ENCODE measurements at places on chromosomes 2 and 18. TPM values are rescaled to one million over a fixed set of nuclear protein-coding genes. Genes with fewer than 3 reads are reported as not detected.
A peak's percentile ranks its signal among the peaks of the same experiment; 100 is the strongest.

DNA sequence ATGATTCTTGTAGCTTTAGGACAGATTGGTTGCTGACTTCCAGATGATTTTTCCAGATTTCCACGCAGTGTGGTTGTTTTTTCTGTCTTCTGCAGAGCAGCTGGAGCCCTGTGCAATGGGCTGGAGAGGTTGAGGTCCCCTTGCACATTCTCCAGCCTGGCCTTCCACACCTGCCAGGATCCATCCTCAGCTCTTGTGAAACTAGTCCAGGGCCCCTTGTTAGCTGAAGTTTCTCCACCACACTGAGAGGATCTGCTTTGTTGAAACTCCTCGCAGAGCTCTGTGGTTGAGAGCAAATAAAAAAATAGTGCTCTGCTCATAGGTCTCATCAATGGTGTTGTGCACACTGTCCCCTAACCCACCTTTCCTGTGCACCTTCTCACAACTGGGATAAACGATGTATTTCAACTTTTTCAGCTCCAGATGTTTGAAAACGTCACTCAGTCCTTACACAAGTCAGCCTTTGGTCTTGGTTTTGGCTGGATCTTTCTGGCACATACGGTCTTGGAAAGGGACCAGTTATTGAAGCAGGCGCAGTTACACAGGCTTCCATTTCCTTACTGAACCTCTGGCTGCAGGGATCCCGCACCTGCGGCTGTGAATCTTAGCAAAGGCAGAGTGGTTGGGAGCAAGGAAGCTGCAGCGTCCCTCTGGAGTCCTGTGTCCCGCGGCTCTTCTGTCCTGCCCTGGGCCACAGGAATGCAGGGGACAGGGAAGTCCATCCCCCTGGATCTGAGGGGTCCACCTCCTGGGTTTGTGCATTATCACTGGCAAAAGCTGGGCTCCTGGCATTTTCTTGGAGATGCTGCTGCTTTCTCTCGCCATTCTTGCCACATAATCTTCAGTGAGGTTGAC is 272.0 kb upstream of the DSEL start:
- H3K27me3 ChIP-seq: no peaks in the 10 kb centered on the region
- H3K4me3 ChIP-seq: no peak overlapping the region
- peaks cover 10% of the 10 kb centered on the region for H3K4me1 ChIP-seq
- no peak overlapping the region for H3K27ac ChIP-seq
- no peaks in the 10 kb centered on the region for H3K36me3 ChIP-seq

DNA sequence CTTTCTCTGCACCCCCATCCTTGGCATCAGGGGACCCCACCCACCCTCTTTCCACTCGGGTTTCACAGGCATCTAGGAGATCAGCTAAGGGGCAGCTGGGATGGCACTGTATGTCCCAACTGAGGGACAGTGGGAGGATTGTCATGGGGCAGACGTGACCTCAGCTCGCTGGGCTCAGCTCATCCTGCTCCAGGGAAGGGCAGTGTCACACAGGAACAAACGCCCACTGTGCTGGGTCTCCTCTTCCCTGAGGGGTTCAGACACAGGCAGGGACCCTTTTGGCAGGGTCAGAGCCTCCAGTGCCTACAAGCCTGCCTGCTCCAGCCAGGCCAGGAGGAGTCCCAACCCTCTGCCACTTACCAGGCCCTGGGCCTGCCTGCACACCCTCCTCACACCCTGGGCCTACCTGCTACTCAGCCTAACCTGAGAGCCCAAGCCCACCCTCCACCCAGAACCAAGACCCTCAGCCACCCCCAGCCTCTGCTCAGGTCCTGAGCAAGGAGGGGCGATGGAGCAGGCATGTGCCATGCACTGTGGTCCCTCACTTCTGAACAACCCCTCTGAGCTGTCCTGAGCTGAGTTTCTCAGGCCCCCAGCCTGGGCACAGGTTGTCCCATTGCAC is 68.2 kb downstream of the HS1BP3 start:
- H3K4me1 ChIP-seq: peaks cover 56% of the 10 kb centered on the region
- H3K27me3 ChIP-seq: no peaks in the 10 kb centered on the region
- H3K27ac ChIP-seq: no peak overlapping the region
- H3K36me3 ChIP-seq: no peaks in the 10 kb centered on the region

GRCh38 chr2:66507673-66508201 is 72.8 kb downstream of the MEIS1 start:
- no peaks in the 10 kb centered on the region for H3K27me3 ChIP-seq
- H3K4me3 ChIP-seq: no peak overlapping the region

GRCh38 chr2:100853909-100854810 is 34.2 kb downstream of the NPAS2 start:
- no peak overlapping the region for H3K4me3 ChIP-seq
- DNase-seq: peak; percentile 56
- no peaks in the 10 kb centered on the region for H3K27me3 ChIP-seq

Gene GKN2
- not detected for total RNA-seq

Gene FEV
- total RNA-seq: 0.07 TPM

All from PC-3 (cell line).